Endothelial cell of umbilical vein (primary cell): ENCODE measurements at places on chromosomes 16 and 17. TPM values are rescaled to one million over a fixed set of nuclear protein-coding genes. Genes with fewer than 3 reads are reported as not detected.

DNA sequence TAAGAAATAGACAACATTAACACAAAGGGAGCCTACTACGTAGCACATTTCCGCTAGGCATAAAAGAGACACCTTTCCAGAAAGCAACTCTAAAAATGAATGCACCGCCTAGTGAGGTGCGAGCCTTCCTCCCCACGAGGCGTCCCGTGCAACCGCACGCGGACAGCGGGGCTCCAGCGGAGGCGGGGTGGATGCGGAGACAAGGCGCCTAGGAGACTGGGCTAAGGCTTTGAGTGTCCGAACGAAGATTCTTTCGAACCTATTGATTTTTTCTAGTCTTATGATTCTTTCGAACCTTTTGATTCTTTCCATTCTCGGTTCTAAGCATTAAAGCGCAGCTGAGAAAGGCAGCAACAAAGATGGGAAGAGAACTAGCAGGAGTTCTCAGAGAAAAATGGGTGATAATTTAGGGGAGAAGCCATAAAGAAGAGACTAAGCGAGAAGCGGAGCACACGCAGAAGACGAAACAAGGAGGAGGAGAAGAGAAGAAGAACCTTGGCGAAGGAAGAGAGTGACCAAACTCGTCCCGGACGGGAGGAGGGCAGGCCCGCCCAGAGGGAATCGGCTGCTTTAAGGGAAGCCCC lies 394 bp upstream of the CPD start:
- peak overlapping the region; percentile 86 for H3K4me3 ChIP-seq
- DNase-seq: no peak
- peak overlapping the region; percentile 32 for H3K27ac ChIP-seq
- H3K36me3 ChIP-seq: no peaks in the 10 kb centered on the region

GRCh38 chr17:57808882-57809281 lies 41.0 kb downstream of the MRPS23 start:
- no peak overlapping the region for H3K27ac ChIP-seq
- no peaks in the 10 kb centered on the region for H3K4me1 ChIP-seq
- no peaks in the 10 kb centered on the region for H3K36me3 ChIP-seq
- DNase-seq: no peak
- H3K27me3 ChIP-seq: no peaks in the 10 kb centered on the region

- H3K4me1 ChIP-seq: no peaks in the 10 kb centered on the region
- H3K4me3 ChIP-seq: no peak overlapping the region
- no peak overlapping the region for H3K27ac ChIP-seq
- no peaks in the 10 kb centered on the region for H3K27me3 ChIP-seq
These were observed 210.6 kb upstream of the CDH5 start for GRCh38 chr16:66155933-66156332.

- DNase-seq: no peak
- no peaks in the 10 kb centered on the region for H3K4me1 ChIP-seq
- no peaks in the 10 kb centered on the region for H3K27me3 ChIP-seq
- H3K4me3 ChIP-seq: no peak overlapping the region
- H3K36me3 ChIP-seq: peaks cover 16% of the 10 kb centered on the region
These were observed 9.9 kb downstream of the DNASE1 start for GRCh38 chr16:3664187-3664896.

- H3K27me3 ChIP-seq: no peaks in the 10 kb centered on the region
- H3K36me3 ChIP-seq: no peaks in the 10 kb centered on the region
- H3K27ac ChIP-seq: no peak overlapping the region
- no peak for DNase-seq
- no peaks in the 10 kb centered on the region for H3K4me1 ChIP-seq
These were observed 60.3 kb downstream of the GSG1L start for GRCh38 chr16:28003021-28003865.

The MYH2 gene
- 0.05 TPM in 1 of 2 replicates, not detected in the other for total RNA-seq

- no peak for DNase-seq
- no peak overlapping the region for H3K27ac ChIP-seq
These were observed 50.0 kb downstream of the MRTFB start for GRCh38 chr16:14121142-14121541.

DNA sequence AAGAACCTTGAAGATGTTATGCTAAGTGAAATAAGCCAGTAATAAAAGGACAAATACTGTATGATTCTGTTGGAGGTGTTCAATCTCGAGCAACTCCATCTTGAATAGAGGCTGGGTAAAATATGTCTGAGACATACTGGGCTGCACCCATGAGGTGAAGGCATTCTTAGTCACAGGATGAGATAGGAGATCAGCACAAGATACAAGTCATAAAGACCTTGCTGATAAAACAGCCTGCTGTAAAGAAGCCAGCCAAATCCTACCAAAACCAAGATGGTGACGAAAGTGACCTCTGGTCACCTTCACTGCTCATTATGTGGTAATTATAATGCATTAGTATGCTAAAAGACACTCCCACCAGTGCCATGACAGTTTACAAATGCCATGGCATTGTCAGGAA lies 98.1 kb downstream of the RGS9 start:
- DNase-seq: no peak
- no peak overlapping the region for H3K4me3 ChIP-seq
- H3K27me3 ChIP-seq: no peaks in the 10 kb centered on the region
- H3K4me1 ChIP-seq: peaks cover 2% of the 10 kb centered on the region
- H3K27ac ChIP-seq: no peak overlapping the region
- no peaks in the 10 kb centered on the region for H3K36me3 ChIP-seq

GRCh38 chr17:58315750-58316149 lies 12.8 kb downstream of the TSPOAP1 start:
- H3K27ac ChIP-seq: no peak overlapping the region
- H3K27me3 ChIP-seq: no peaks in the 10 kb centered on the region
- no peak for DNase-seq
- H3K4me1 ChIP-seq: no peaks in the 10 kb centered on the region
- no peak overlapping the region for H3K4me3 ChIP-seq
- no peaks in the 10 kb centered on the region for H3K36me3 ChIP-seq

DNA sequence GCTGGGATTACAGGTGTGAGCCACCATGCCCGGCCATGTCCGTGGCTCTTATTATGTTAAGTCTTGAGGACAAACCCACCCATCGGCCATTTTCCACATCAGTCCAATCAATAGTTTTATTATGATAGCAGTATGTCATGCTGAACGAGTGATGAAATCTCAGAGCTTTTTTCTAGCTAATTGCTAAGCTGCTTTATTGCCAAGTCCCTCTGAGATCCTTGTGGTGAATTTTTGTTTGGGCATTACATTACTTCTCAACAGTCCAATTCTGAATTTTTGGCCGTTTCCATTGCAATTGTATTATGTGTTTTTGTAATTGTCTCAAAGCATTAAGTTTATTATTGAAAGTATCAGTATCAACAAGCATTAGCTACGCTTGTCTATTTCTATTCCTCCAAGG lies 10.9 kb downstream of the RNF112 start:
- H3K4me1 ChIP-seq: no peaks in the 10 kb centered on the region
- no peak for DNase-seq
- no peak overlapping the region for H3K27ac ChIP-seq
- H3K27me3 ChIP-seq: no peaks in the 10 kb centered on the region
- no peaks in the 10 kb centered on the region for H3K36me3 ChIP-seq

- DNase-seq: no peak
- no peak overlapping the region for H3K27ac ChIP-seq
- no peaks in the 10 kb centered on the region for H3K36me3 ChIP-seq
- H3K4me3 ChIP-seq: no peak overlapping the region
- H3K27me3 ChIP-seq: no peaks in the 10 kb centered on the region
These were observed 36.5 kb downstream of the CPNE2 start for GRCh38 chr16:57128771-57129389.

DNA sequence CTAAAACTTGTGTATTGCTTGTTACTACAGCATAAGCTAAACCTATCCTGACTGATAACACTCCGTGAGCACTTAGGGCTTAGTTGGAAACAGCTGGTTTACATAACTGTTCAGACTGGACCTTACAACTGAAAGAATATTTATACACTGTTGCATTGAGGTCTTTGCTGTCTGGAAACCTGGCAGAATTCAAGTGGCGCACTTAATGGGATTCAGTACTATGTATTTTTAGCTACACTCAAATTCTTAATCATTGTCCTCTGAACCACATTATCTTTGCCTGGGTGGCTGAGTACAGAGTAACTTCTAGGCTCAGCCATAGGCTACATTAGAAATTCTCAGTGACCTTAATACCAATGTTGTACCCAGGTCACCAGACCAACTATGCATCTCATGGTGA lies 172.9 kb downstream of the PMP22 start:
- no peaks in the 10 kb centered on the region for H3K4me1 ChIP-seq
- no peak overlapping the region for H3K27ac ChIP-seq
- H3K36me3 ChIP-seq: no peaks in the 10 kb centered on the region
- H3K27me3 ChIP-seq: no peaks in the 10 kb centered on the region

- peaks cover 6% of the 10 kb centered on the region for H3K27me3 ChIP-seq
- no peak for DNase-seq
- H3K4me3 ChIP-seq: no peak overlapping the region
- no peak overlapping the region for H3K27ac ChIP-seq
These were observed 9.7 kb downstream of the ADGRG3 start for GRCh38 chr16:57677622-57678369.

The NACA2 gene
- not detected in 2 replicates for total RNA-seq

The MYOCD gene
- not detected in 2 replicates for total RNA-seq

DNA sequence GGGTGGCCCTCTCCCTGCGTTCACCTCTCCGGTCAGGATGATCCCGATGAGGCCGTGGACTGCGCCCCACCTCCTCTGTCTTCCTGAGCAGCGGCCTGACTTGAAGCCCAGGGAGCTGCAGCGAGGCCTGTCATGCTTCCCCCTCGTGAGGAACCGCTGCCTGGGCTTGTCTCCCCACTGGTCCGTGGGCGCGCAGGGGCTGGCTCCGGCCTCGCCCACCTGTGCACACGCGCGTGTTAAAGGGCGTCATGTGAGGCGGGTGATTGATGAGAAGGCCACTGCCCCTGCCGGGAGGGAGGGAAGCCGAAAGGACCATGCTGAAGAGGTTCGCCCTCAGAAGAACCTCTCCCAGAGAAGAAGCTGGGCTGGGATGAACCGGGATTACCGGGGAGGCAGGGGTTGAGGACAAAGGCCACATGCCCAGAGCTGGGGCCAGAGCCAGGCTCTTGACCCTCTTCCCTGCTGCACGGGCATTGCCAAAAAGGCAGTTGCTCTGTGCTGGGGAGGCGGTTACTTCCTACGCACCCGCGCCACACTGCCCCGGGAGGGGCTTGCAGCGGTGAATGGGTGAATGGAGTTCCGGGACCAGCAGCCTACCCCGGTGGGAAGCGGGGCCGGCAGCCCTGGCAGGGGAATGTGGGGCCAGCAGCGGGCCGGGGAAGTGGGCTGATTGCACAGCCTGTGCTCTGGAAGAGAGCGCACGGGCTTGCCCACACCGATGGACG lies 85.9 kb upstream of the GSE1 start:
- no peak for DNase-seq
- no peaks in the 10 kb centered on the region for H3K36me3 ChIP-seq
- no peak overlapping the region for H3K4me3 ChIP-seq
- H3K4me1 ChIP-seq: no peaks in the 10 kb centered on the region
- H3K27ac ChIP-seq: no peak overlapping the region

DNA sequence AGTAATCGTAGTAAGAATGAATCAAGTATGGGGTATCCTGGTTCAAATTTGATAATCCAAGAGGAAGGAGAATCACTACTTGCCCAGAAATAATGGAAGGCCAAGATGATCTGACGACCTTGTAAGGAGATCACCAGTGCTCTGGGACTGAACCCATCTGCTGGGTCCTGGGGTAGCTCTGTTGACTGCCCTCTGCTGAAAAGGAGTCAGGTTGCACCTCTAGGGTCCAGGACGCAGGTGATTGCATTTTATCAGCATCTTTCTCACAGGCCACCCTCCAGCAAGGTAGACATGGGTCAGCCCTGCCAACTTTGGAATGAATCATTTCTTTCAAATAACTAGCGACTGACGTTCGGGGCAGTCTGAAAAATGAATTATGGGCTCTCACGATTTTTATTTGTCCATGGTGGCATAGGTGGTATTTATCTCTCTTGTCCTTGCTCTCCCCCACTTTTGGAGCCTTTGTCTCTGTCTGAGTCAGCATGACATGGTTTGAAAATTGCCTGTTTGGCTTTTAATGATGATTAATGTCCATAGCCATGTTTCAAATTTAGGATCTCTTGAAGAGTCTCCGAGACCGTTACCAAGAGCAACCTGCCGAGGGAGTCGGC lies 163.7 kb downstream of the MSI2 start:
- no peak overlapping the region for H3K4me3 ChIP-seq
- no peaks in the 10 kb centered on the region for H3K27me3 ChIP-seq
- peaks cover 15% of the 10 kb centered on the region for H3K4me1 ChIP-seq

DNA sequence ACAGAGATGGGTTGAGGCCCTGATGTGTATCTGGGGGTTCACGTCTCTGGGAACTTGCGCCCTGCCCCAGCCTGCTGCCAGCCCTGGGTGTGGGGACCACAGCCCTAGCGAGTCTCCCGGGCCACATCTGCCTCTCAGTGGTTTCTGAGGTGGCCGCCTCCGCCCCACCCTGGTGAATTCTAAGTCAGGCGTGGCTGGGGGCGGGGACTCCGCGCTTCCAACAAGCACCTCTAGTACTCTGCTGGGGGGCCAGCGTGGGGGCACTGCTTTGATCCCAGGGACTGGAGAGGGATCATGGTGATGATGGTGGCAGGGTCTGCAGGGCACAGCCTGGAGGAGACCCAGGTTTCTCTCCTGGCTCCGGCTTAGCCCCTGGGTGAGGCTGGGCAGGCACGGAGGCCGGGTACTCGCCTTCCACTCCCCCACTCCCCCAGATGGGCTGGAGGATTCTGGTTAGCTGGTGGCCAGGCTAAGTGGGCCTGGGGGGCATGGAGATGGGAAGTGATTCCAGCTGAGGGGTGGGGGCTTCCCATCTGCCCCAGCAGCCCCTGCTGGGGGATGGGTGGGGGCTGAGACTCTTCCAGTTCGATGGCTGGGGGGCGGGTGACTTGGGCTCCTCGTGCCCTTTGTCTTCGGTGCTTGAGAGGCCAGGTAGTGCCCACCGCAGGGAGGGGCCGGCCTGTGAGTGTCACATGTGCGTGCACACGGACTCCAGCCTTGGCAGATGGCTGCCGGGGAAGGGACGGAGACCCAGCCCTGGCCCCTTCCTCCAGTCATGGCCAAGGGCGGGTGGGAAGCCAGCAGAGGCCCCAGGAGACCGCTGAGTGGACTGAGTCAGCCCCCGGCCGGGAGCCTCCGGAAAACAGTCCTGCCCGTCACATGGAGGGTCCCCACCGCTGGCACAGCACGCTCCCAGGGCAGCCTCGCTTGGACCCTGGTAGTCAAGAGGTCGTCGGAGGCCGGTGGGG lies 3.9 kb downstream of the GLIS2 start:
- H3K27ac ChIP-seq: no peak overlapping the region
- H3K4me3 ChIP-seq: no peak overlapping the region
- no peak for DNase-seq
- peaks cover 29% of the 10 kb centered on the region for H3K4me1 ChIP-seq
- H3K27me3 ChIP-seq: no peaks in the 10 kb centered on the region
